ENCODE measurements at places on chromosomes 6 and 20. TPM values are rescaled to one million over a fixed set of nuclear protein-coding genes. Genes with fewer than 3 reads are reported as not detected.

Gene CRIP3
- 0.47 TPM for total RNA-seq

Gene POU5F1
- total RNA-seq, result 0.34 TPM

Gene RPL7L1
- total RNA-seq, result 77.6 TPM

Gene ZC2HC1B
- not detected for total RNA-seq

Gene ZNF341
- total RNA-seq, result 5.7 TPM

Gene FAXC
- total RNA-seq, result not detected

Gene SPATA25
- total RNA-seq, result 2.0 TPM

Gene STMN3
- 42.1 TPM for total RNA-seq

Gene CST2
- total RNA-seq, result not detected

GRCh38 chr6:52390361-52390727 lies 28.4 kb downstream of the PAQR8 start:
- no peaks in the 10 kb centered on the region for H3K27me3 ChIP-seq
- peak overlapping the region; percentile 80 for H3K4me3 ChIP-seq
- H3K36me3 ChIP-seq, result peaks cover 18% of the 10 kb centered on the region
- peak overlapping the region; percentile 93 for H3K27ac ChIP-seq

DNA sequence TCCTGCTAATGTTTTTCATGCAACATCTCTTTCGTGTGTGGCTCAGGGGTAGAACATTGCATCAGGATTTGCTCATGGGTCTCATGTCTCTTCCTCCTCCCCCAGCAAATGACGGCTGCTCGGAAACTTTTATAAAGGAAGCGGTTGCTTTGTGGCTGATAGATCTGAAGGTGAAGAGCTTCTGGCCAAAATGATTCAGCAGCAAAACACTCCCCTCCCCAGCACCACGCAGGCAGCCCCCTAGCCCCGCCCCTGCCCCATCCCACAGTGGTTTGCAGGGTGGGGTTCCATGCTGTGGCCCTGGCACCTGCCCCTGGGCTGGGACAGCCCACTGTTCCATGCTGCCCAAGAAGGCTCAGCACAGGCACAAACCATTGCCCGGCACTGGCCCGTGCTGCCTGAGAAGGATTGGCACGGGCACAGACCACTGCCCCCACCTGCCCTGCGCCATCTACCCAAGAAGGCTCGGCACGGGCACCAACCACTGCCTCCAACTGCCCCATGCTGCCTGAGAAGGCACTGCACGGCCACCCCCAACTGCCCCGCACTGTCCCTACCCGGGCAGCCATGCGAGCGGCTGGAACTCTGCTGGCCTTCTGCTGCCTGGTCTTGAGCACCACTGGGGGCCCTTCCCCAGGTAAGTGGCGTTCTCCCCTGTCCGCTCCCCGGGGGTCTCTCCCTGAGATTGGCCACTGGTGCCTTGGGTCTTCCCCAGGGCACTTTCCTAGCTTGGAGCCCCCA lies at the start of gene CST7:
Gene CST7, plus strand, starts transcription at position 331 of the 741 bp plus-strand sequence. Its CDS starts 237 bp downstream, at position 568.
- H3K27me3 ChIP-seq, result no peaks in the 10 kb centered on the region
- DNase-seq, result peak; percentile 81
- peak within 1 kb of the TSS; percentile 87 for H3K4me3 ChIP-seq
- peak within 1 kb of the TSS; percentile 99 for H3K27ac ChIP-seq

- H3K4me1 ChIP-seq, result peaks cover 5% of the 10 kb centered on the region
- H3K36me3 ChIP-seq, result no peaks in the 10 kb centered on the region
- DNase-seq, result peak; percentile 48
- peak within 1 kb of the TSS; percentile 51 for H3K27ac ChIP-seq
- peak within 1 kb of the TSS; percentile 77 for H3K4me3 ChIP-seq
Observed at GRCh38 chr6:34465531-34466241, at the start of gene PACSIN1. Gene PACSIN1, plus strand, starts transcription at chr6:34466076. Its CDS starts 60,230 bp downstream, at chr6:34526306.

DNA sequence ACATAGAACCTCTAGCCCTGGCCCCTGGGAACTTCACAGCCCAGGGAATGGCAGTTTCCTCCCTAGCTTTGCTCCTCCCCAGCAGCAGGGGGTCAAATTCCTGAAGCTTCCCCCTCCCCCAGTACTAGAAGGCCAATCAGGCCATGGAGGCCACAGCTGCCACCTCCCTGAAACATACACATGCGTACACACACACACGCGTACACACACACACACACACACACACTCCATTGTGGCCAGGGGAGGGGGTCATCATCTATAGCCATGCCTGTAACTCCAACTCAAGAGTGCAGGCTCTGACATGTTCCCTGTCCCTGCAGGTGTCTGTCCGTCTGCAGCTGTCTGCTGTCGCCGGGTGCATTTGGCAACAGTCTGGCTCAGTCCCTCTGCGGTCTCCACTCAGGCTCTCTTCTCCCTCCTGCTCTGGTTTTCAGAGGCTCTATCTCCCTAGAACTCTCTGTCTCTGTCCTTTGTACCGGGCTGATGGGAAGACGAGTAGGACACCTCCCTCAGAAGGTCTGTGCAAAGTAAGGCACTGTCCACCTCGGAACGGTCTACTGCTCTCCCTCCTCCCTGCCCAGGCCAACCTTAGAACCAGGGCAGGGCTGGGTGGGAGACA lies 1.4 kb downstream of the LRFN2 start:
- H3K27me3 ChIP-seq, result peaks cover 54% of the 10 kb centered on the region
- H3K4me3 ChIP-seq, result no peak overlapping the region
- H3K36me3 ChIP-seq, result no peaks in the 10 kb centered on the region
- H3K4me1 ChIP-seq, result peaks cover 26% of the 10 kb centered on the region
- H3K27ac ChIP-seq, result no peak overlapping the region

GRCh38 chr6:707576-708236 lies 14.8 kb upstream of the EXOC2 start:
- H3K4me3 ChIP-seq, result no peak overlapping the region
- DNase-seq, result no peak
- no peak overlapping the region for H3K27ac ChIP-seq

GRCh38 chr6:80133020-80133419 lies 26.5 kb downstream of the BCKDHB start:
- no peak overlapping the region for H3K27ac ChIP-seq
- peaks cover 20% of the 10 kb centered on the region for H3K36me3 ChIP-seq
- H3K4me3 ChIP-seq, result no peak overlapping the region
- H3K27me3 ChIP-seq, result no peaks in the 10 kb centered on the region
- H3K4me1 ChIP-seq, result peaks cover 1% of the 10 kb centered on the region
- DNase-seq, result no peak

GRCh38 chr20:49982346-49983122 lies at the start of gene SNAI1:
Gene SNAI1, plus strand, starts transcription at chr20:49982980. Its CDS starts 80 bp downstream, at chr20:49983060.
- no peaks in the 10 kb centered on the region for H3K36me3 ChIP-seq
- peak; percentile 84 for DNase-seq
- peak within 1 kb of the TSS; percentile 63 for H3K4me3 ChIP-seq
- peak within 1 kb of the TSS; percentile 25 for H3K27ac ChIP-seq

DNA sequence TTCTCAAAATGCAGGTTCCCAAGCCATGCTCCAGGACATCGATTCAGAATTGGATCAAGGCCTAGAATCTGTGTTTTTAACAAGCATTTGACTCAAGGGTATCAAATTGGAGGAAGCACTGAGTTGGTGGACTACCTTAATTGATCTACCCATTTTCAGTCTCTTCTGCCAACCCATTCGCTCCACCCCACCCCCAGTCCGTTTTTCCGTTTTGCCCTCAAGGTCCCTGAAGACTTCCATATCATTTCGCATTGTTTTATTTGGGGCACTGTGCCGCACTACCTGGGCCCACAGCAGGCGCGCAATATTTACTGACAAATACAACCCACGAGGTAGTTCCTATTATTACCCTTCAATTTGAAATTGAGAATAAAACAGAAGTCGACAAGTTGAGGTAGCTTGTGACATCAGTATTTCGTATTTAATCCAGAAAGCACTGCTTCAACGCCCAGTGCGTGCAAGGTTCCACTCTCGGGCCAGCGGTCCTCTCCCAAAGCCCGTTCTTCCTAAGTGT lies 557 bp upstream of the DHX35 start:
- peak overlapping the region; percentile 95 for H3K4me3 ChIP-seq
- no peaks in the 10 kb centered on the region for H3K27me3 ChIP-seq
- peak overlapping the region; percentile 95 for H3K27ac ChIP-seq

DNA sequence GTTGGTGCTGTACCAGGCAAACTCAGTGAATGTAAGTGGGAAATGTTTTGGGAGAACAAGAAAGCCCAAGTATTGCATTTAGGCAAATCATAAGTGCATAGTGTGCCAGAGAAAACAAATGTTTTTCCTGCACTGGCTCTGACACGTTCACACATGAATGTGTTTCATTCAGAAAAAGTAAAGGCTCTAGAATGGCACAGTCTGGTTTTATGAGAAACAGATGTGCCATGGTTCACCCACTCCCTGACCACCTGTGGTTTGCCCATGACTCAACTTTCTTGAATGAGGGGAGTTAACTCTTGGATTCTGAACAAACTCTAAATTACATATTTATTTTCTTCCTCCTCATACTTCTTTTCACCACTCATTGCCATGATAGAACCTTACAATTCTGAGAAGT lies 126.9 kb downstream of the KCNQ5 start:
- H3K27ac ChIP-seq, result no peak overlapping the region
- H3K4me3 ChIP-seq, result no peak overlapping the region
- no peaks in the 10 kb centered on the region for H3K27me3 ChIP-seq
- DNase-seq, result no peak

DNA sequence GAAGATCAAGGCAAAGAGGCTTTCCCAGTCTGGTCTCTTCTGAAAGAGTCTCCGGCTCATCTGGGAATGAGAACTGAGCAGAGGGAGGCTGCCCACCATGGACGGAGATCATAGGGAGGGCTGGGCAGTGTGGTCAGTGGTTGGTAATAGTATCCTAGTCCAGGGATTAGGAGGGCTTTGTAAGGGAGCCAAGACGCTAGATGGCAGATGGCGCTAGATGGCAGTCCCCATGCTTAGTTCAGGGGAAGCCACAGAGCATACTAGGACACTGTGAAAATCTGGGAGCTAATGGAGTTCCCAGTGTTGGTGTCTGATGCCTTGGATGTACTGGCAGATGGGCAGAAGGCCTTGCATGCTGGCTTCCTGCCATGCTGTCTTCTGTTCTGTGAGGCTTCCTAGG lies 21.7 kb upstream of the DAAM2 start:
- no peak for DNase-seq
- peaks cover 3% of the 10 kb centered on the region for H3K27me3 ChIP-seq

Data from activated naive CD8-positive, alpha-beta T cell treated with anti-CD3 and anti-CD28 coated beads, Interleukin-2, amount 10 ng/mL, durations not matched to agents 7 days and 5 days (primary cell).